ENCODE measurements at places on chromosomes 7 and 10.

DNA sequence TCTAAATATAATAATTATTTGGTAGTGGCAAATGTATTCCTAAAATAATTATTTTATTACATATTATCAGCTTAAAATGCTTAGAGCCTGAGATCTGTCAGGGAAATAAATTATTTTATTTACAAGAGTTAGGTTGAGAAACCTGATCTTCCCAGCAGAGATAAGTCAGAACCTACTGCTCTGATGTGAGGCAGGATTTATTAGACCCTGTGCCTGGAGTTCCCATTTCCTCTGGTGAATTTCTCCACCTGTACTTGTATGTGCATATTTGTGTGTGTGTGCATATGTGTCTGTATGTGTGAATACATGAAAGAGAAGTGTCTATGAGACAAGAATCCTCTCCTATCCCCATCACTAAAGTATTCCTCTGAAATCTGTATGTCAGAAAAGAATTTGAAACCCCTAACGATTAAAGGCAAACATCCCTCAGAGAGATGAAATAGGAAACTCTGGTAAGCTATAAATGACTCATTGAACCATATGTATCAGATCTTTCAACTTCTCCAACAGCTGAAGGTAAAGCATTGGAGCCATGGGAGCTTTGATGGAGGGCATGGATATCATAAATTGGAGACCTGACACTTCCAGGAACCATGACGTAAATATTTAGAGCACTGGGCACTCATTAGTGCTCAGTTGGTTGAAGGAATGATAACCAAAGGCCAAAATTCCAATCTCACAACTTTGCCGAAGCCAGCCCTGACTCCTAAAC lies 190.9 kb downstream of the XPNPEP1 start:
- DNase-seq = no peak

DNA sequence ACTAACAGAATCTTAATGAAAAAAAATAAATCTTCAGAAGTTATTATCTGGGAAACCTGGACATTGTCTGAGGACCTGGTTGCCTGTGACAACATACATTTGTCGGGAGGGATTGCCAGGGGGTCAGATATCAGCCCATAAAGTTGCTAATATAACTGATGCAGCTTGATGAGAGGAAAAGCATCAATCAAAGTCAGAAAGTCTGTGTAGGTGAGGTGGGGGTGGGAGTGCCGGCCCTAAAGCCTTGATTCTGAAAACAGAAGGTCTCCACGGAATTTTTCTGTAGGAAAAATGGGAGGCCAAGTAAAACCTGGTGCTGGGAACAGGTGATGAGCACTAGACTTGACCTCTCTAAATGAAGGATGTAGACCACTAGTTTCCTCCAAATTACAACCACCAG lies 281.8 kb downstream of the FGFR2 start:
- DNase-seq = no peak

DNA sequence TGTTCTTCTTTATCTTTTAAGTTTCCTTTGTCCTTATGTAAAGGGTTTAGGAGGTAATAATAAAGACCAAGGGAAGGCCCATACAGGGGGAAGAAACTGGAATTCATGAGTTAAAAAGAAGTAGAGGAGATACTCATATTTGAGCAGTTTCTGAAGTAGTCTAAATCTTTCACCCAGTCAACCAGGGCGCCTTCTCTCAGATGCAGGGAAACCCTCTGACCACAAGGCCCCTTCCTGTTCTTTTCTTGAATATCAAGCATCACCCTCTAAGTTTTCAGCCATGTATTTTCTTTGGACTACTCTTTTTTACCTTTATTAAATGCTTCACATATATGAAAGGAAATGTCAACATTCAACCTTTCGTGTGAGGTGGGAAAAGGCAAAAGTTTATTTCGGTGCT lies 630.8 kb downstream of the SUGCT start:
- DNase-seq = no peak

- DNase-seq = no peak
Measured at GRCh38 chr10:31760674-31761081, 168.0 kb downstream of the ARHGAP12 start.

- DNase-seq = no peak
Measured at GRCh38 chr7:133668296-133669060, 415.6 kb downstream of the EXOC4 start.

DNA sequence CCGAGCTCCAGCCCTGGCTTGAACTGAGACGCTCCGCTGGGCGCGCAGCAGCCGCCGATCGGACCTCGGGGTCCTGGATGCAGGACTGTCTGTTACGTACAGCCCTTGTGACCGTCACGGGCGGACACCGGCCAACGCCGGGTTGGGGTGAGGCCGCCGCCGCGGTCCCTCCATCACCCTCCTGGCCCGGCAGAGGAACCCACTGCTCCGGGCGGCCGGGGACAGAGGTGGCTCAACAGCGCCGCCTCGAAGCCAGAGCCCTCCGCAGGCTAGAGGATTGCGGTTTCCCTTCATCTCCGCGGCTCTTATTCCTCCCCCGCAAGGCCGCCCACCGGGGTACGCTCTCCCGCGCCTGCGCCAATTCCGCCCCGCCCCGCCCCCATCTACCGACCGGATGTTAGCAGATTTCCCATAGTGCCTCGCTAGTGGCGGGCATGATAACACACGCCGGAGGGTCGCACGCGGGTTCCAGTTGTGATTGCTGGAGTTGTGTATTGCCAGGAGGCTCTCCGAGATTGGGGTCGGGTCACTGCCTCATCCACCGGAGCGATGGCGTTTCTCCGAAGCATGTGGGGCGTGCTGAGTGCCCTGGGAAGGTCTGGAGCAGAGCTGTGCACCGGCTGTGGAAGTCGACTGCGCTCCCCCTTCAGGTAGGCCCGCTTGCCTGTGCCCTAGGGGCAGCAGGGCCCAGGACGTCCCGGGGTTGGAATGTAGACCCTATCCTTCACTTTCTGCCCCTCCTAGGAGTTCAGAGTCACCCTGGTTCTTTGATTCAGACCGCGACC lies at the start of gene TFAM:
TSS of gene TFAM (plus strand) at position 412 of the 785 bp plus-strand sequence. CDS start at position 550, 138 bp downstream.
- DNase-seq = peak; percentile 75

DNA sequence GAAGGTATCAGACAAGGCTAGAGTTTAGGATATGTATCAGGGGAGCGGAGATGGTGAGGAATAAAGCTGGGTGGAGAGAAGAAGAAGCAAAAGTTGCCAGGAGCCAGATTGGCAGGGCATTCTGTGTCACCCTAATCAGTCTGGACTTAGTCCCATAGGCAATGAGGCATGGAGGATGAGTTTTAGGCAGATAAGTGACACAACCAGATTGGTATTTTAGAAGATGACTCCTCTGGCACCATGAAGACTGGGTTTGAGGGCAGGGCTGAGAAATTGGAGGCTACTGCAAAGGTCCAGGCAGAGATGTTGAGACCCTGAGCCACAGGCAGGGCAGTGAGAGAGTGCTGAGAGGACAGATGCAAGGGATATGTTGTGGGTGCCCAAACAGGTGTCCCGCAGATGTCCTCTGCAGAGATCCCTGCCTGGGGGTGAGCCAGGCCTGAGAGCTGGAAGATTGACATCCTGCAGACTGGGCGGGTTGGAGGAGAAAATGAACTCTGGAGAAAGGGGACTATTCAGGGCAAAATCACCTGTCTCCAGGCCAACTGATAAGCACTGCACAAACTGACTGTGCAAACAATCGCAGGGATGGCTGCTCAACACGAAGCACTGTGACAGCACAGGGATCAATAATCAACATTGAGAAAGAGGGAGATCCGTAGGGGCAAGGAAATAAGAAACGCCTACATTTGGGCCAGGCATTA lies 11.9 kb upstream of the HABP2 start:
- DNase-seq = no peak

- DNase-seq = no peak
Measured at GRCh38 chr10:90588222-90588621, 269.6 kb downstream of the HTR7 start.

DNA sequence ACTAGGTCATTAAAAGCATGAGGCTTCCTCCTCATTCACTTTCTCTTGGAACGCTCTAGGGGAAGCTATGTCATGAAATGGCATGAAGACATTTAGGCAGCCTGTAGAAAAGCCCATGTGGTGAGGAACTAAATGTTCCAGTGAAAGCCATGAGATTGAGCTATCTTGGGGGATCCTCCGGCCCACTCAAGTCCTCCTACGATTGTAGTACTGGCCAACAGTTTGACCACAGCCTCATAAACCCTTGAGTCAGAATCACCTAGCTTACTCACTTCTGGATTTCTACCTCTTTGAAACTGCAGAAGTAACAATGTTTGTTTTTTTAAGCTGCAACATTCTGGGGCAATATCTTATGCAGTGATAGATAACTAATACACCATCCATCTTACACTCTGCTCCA lies 605.1 kb downstream of the SORCS1 start:
- no peak for DNase-seq

DNA sequence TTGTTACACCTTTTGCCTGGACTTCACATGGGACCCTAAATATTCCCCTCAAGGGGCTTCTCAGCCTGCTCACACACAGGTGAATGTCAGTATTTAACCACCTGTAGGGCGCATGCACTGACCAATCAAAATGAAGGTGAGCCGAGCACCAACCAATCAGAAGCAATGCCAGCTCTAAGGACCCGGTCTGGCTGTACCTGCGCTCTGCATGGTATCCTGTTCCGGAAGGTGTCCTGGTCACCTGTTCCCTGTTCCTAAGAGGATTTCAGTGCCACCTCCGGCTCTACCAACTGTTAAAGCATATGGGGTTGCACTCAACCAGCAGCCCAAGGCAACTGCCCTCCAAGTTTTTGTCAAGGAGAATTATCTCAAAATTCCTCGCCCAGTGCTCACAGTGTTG lies 18.4 kb upstream of the CALN1 start:
- DNase-seq = no peak

- DNase-seq = peak; percentile 59
Measured at GRCh38 chr10:128540781-128541761, 414.8 kb upstream of the MKI67 start.

DNA sequence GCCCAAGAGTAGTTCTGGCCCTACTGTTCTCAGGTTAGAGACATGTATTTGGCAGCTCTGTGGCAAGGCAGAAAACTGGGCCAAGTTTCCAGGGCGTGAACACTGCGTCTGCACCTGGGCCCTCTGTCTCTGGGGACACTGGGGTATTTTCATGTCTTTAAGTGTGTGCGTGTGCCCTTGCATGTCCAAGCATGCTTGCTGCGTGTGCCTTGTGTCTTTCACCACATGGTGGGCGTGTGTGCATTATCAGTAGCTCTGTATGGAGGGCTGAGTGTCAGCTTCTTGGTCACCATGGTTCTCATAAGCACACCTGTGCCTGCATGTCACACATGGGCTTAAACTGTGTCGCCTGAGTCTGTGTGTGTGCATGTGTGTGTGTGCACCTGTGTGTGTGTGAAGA lies 69.3 kb downstream of the HIPK2 start:
- no peak for DNase-seq

DNA sequence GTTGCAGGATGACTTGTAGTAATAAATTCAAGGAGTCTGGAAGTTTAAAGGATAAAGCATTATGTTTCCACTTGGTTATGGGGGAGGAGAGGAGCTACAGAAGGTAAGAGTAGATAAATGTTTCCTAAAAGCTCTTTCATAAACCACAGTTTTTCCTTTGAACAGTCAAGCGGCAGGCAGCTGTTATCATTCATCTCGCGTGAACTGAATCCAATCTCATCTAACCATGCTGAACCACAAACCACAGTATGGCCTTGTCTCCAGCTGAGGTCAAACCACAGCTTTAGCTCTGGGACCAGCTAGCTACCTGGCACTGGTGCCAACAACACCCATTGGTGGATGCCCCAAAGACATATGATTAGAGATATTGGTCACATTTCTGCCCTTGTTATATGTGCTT lies 63.3 kb downstream of the NOC3L start:
- DNase-seq = no peak

DNA sequence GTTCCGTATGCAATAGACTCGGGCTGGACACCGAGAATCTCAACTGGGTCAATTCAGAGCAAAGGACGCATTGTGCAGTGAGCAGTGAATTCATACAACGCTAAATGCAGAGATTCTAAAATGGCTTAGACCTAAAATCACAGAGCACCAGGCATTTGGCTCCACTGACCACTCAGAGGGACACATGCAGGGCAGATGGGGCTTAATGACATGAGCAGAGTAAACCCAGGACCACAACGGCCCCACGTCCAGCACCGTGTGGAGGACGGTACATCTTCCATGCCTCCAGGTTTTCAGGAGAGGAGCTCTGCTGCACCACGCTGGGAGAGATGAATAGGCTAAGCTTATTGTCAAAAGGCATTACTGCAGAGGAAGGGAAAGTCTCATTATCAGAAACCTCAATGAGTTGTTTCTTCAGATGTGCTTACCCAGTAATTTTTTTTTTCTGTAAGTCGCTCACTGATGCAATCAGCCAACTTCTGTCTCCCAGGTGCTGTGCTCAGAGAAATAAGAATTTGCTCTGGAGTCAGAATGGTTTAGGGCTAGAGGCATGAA lies 555.0 kb downstream of the PTPRN2 start:
- DNase-seq = no peak

GRCh38 chr10:118595598-118596425 lies at the start of gene PRLHR:
Gene PRLHR, minus strand, starts transcription at chr10:118595648. Its CDS starts 404 bp downstream, at chr10:118595244.
- no peak for DNase-seq

- DNase-seq = no peak
Measured at GRCh38 chr10:121598263-121599249, at the start of gene FGFR2. Gene FGFR2, minus strand, starts transcription at chr10:121598444. Its CDS starts 4,627 bp downstream, at chr10:121593817.

DNA sequence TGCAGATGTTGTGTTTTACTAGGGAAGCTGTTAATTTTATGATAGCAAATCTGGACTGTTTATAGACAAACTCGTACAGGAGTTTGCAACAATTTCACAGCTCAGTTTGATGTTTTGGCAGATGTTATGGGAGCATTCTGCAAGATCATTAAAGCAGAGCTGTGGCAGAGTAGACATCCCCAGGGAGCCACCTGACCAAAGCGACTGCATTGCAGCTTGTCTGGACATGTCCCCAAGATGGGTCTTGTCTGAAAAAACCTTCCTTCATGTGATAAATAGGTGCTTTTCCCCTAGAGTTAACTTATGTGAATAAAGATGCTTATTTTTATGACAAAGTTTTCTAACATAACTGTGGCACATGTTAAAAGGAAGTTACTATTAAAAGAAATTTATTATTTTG lies 91.2 kb upstream of the GPR141 start:
- DNase-seq = no peak

- DNase-seq = no peak
Measured at GRCh38 chr7:149610441-149611011, 112.9 kb upstream of the ZNF746 start.

- no peak for DNase-seq
Measured at GRCh38 chr7:610141-610530, 90.5 kb upstream of the PDGFA start.

GRCh38 chr7:64946772-64947171 lies 43.7 kb downstream of the ZNF273 start:
- DNase-seq = peak; percentile 59

DNA sequence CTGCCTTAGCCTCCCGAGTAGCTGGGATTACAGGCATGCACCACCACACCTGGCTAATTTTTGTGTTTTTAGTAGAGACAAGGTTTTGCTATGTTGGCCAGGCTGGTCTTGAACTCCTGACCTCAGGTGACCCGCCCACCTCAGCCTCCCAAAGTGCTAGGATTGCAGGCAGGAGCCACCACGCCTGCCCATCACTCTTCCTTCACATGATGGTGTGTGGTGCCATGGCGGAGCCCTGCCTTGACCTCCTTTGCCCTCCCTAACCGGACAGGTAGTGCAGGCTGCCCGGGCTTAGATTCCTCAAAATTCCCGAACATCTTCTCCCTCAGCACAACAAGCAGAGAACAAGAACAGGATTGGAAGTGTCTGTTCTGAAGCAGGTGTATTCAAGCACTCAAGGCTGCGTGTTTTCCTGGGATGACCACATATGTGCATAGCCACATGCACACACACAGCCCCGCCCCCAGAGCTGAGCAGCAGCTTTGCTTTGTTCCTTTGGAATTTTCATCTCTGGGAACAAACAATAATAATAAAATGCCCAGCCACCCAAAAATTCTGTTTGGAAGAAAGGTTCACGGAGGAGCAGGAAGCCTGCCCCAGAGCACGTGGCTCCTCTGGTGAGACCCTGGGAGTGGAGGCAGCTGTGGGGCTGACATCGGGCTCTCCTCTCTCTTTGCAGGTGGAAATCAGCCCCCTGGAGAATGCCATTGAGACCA lies 131.3 kb upstream of the NPS start:
- no peak for DNase-seq

All from NT2/D1 (cell line).